ENCODE measurements at places on chromosomes 7 and 10.

DNA sequence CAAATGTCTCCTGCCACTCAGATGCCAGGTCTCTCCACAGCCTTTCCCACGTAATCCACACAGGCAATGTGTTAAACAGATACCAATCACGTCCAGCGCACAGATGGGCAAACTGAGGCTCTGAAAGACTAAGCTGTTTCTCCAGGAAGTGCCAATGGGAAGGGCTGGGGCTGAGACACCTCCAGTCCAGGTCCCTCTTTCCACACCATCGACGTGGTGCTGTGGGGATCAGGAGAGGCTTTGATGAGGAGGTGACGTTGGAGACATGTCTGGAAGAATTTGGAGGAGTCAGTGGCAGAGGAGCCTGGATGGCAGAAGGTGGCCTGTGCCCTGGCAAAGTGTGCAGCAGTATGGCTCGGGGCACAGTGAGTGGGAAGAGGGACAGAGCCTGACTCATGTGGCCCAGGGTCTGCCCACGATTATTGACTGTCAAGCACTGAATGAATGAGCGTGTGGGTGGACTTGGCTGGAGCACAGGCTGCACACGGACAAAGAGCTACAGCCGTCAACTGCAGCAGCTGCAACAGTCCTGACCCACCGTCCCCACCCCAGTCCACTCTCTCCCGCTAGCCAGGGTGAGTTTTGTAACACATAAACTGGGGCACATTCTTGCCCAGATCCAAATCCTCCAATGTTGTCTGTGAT is 40.8 kb upstream of the HSPA12A start:
- H3K27me3 ChIP-seq: no peaks in the 10 kb centered on the region
- no peak overlapping the region for H3K27ac ChIP-seq
- no peaks in the 10 kb centered on the region for H3K36me3 ChIP-seq
- no peak for DNase-seq
- peaks cover 8% of the 10 kb centered on the region for H3K4me1 ChIP-seq

DNA sequence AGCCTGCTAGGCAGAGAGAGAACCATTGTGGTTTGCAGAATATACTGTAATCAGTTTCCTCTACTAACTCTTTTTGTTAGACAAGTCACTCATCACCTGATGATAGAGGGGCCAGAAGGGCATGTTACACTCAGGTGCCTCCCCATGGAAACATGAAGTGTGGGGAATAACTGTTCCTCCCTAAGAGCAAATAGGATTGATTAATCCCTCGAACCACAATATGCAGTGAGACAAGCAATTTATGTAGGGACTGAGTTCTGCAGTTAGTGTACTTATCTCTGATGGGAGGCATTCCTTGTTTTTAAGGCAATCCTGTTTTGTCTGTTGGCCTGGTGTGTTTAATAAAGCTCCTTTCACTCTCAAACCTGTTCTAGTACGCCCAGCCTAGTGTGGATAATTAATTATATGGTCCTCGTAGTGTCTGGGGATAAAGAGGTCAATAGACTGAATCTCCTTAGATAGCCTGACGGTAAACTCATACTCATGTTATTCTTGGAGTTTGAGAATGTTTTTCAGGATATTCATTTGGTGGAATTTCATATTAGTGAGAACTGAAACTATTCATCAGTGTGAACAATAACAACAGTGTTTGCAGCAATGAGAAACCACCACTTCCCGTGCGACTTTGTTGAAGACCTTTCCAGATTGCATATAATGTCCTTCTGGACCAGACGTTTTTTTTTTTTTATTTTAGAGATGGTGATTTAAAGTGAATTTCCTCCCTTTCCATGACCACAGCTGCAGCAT is 344.8 kb upstream of the FZD8 start:
- no peaks in the 10 kb centered on the region for H3K36me3 ChIP-seq
- H3K4me1 ChIP-seq: no peaks in the 10 kb centered on the region
- no peak overlapping the region for H3K27ac ChIP-seq
- H3K27me3 ChIP-seq: no peaks in the 10 kb centered on the region
- H3K4me3 ChIP-seq: no peak overlapping the region
- no peak for DNase-seq

DNA sequence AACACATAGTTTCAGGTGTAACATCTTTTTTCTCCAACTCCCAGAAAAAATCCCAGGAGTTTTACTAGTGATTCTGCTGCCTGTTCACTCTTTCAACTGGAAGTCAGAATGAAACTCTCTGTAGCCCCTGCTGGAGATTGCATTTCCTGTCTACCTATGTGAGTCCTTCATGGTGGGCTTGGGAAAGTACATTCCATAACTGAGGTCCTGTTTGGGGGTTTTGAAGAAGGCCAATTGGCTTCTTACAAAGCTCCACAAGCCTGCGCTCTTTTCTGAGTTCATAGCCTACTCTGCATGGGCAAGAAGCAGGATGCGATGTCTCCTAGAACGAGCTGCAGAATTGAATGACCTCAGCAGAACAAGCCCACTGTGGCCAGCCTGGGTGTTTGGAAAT is 86.7 kb downstream of the LYZL2 start:
- no peak for DNase-seq
- H3K36me3 ChIP-seq: no peaks in the 10 kb centered on the region
- no peaks in the 10 kb centered on the region for H3K27me3 ChIP-seq
- no peak overlapping the region for H3K4me3 ChIP-seq
- no peak overlapping the region for H3K27ac ChIP-seq
- no peaks in the 10 kb centered on the region for H3K4me1 ChIP-seq

GRCh38 chr10:52077814-52078213 is 236.3 kb upstream of the DKK1 start:
- H3K27me3 ChIP-seq: no peaks in the 10 kb centered on the region
- H3K4me1 ChIP-seq: no peaks in the 10 kb centered on the region
- H3K4me3 ChIP-seq: no peak overlapping the region
- no peaks in the 10 kb centered on the region for H3K36me3 ChIP-seq
- no peak for DNase-seq

- H3K4me3 ChIP-seq: no peak overlapping the region
- peaks cover 19% of the 10 kb centered on the region for H3K4me1 ChIP-seq
- no peak for DNase-seq
- H3K27ac ChIP-seq: no peak overlapping the region
- no peaks in the 10 kb centered on the region for H3K27me3 ChIP-seq
Observed at GRCh38 chr10:92575961-92576360, 2.1 kb upstream of the IDE start.

DNA sequence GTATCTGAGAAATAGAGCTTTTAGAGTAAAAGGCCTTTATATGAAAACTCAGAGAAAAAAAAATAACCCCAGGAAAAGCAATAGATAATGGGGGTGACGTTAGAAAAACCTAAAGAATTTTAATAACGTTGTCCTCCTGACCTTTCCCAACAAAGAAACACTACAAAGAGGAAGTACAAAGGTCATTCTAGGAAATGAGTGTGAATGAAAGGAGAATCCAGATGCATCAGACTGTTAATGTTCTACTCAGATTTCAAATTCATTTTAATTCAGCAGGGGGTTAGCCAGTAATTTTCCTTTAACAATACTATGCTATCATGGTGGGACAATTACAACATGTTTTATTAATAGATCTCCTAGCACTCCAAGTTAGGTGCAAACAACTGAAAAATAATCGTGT is 73.8 kb upstream of the CDK1 start:
- no peak for DNase-seq
- peaks cover 8% of the 10 kb centered on the region for H3K4me1 ChIP-seq
- H3K27ac ChIP-seq: no peak overlapping the region
- H3K4me3 ChIP-seq: no peak overlapping the region

DNA sequence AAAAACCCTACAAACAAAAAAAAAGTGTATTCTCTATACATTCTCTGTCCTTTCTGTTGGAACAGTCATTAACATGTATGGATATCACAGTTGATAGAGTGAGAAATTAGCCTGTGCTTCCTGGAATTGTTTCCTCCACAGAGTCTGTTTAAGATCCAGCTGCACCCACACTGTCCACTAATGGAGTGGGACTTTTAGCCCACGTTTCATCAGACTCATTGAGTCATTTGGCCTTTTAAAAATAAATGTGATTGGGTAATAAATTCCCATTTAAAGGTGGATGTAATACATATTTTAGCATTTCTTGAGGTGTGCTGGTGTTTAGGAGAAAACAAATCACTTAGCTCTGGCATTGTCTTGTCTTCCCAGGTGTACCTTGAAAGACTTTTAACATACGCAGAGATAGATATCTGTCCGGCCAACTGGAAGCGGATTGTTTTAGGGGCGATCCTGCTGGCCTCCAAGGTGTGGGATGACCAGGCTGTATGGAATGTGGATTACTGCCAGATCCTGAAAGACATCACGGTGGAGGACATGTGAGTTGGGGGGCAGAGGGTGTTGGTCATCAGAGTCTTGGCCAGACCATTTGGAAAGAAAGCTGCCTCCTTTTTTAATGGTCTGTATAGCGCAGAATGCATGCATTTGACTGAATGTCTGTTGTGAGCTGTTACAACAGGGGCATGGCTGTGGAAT is 52.3 kb upstream of the GJD4 start:
- H3K4me3 ChIP-seq: no peak overlapping the region
- no peak for DNase-seq
- no peaks in the 10 kb centered on the region for H3K4me1 ChIP-seq
- no peak overlapping the region for H3K27ac ChIP-seq

DNA sequence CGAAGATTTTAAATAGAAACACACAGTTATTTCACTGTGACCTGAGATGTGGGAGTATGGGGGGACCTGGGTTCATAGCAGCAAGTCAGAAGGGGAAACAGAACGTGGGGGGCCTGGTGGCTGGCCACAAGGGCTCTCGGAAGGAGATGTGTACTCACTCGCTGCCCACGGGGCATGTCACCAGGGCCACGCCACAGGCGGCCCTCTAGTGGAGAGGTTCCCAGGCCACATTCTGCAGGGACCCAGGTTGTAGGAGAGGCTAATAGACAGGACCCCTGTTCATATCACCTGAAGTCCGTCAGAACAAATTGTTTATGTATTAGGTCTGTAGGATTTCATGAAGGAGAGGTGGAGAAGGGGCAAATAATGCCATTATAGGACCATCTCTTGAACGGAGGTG is 25.1 kb upstream of the SVOPL start:
- H3K4me1 ChIP-seq: no peaks in the 10 kb centered on the region
- no peak overlapping the region for H3K27ac ChIP-seq
- no peak for DNase-seq
- H3K4me3 ChIP-seq: no peak overlapping the region

GRCh38 chr10:46559231-46559671 is 2.8 kb upstream of the GPRIN2 start:
- H3K36me3 ChIP-seq: no peaks in the 10 kb centered on the region
- H3K27me3 ChIP-seq: peaks cover 46% of the 10 kb centered on the region
- peaks cover 6% of the 10 kb centered on the region for H3K4me1 ChIP-seq
- no peak overlapping the region for H3K4me3 ChIP-seq

DNA sequence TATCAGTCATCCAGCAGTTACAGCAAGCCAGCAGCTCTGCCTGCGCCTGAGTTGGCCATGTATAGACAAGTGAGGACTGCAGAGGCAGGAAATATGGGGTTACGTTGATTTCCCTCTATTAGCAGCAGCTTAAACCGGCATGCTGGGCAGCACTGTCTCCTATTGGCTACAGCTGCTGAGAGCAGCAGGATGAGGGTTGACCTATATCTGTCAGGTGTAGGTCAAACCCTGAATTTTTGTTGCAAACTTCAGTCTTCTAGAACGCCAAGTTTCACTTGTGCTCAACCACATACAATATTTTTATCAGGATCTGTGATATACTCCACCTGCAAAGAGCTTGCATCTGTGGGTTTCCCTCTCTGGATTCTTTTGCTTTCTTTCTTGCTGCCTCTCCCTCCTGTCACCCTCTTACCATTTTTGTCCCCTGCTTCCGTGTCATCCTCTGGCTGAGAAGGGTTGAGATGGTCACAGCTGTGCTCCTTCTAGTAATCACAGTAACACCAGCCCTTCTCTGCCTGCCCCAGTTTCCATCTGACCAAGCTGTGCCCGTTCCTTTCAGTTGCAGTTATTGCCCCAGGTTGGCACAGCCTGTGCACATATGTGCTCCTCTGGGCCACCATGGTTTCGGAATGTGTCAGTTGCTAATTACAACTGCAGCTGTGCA is 23.8 kb upstream of the GLCCI1 start:
- H3K27ac ChIP-seq: peak overlapping the region; percentile 30
- peak; percentile 14 for DNase-seq
- no peaks in the 10 kb centered on the region for H3K36me3 ChIP-seq
- peak overlapping the region; percentile 45 for H3K4me3 ChIP-seq
- H3K4me1 ChIP-seq: peaks cover 23% of the 10 kb centered on the region

DNA sequence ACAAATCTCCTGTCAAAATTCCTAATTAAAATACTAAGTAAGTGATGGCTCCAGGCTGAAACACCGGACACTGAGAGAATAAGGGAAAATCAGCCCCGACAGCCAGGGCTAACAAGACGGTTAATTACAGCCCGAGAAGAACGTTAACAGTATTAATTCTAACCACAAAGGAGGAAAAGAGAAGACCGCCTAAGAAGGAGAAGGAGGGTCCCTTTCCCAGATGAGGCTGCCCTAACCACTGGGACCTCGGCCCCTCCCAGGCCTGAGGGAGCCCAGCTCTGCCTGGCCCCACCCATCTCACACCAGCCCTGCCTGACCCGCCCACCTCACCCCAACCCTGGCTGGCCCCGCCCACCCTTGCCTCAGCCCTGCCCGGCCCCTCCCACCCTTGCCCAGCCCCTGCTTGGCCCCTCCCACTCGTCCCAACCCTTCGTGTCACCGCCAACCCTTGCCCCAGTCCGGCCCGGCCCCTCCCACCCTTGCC is 51.3 kb downstream of the PWWP2B start:
- H3K36me3 ChIP-seq: no peaks in the 10 kb centered on the region
- peak; percentile 84 for DNase-seq
- no peak overlapping the region for H3K4me3 ChIP-seq
- peak overlapping the region; percentile 97 for H3K27ac ChIP-seq

GRCh38 chr10:64071218-64071617 is 550.0 kb downstream of the REEP3 start:
- H3K27ac ChIP-seq: no peak overlapping the region
- no peaks in the 10 kb centered on the region for H3K36me3 ChIP-seq
- no peaks in the 10 kb centered on the region for H3K4me1 ChIP-seq
- no peak for DNase-seq
- no peak overlapping the region for H3K4me3 ChIP-seq

GRCh38 chr10:97371696-97372095 is 29.4 kb downstream of the RRP12 start:
- H3K27me3 ChIP-seq: no peaks in the 10 kb centered on the region
- H3K27ac ChIP-seq: no peak overlapping the region
- H3K36me3 ChIP-seq: peaks cover 64% of the 10 kb centered on the region

DNA sequence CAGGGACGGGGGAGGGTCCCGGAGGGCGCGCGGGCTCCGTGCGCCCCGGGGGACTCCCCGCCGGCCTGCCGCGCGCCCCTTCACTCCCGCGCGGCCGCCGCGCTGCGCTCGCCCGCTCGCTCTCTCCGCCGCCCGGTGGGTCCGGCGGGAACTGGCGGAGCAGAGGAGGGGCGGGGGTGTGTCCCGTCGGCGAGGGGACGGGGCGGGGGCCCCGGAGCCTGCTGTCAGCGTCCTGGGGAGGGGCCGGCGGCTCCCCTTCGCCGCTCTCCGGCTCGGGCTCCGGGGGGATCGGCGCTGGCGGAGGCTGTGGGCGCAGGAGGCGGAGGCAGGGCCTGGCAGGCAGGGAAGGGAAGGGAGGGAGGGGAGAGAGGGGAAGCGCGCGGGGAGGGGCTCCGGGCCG is at the start of gene SH3PXD2A:
SH3PXD2A (minus strand) TSS at position 153 of the 400 bp plus-strand sequence. CDS start 310 bp downstream, outside the sequence.
- peaks cover 21% of the 10 kb centered on the region for H3K27me3 ChIP-seq
- no peak for DNase-seq
- no peaks in the 10 kb centered on the region for H3K36me3 ChIP-seq
- H3K27ac ChIP-seq: no peak within 1 kb of the TSS
- peak within 1 kb of the TSS; percentile 61 for H3K4me3 ChIP-seq

GRCh38 chr10:15255961-15256360 is 87.5 kb upstream of the NMT2 start:
- H3K36me3 ChIP-seq: no peaks in the 10 kb centered on the region
- H3K27me3 ChIP-seq: no peaks in the 10 kb centered on the region
- peaks cover 22% of the 10 kb centered on the region for H3K4me1 ChIP-seq

GRCh38 chr10:28763471-28764170 is 86.3 kb downstream of the BAMBI start:
- no peaks in the 10 kb centered on the region for H3K36me3 ChIP-seq
- H3K27ac ChIP-seq: no peak overlapping the region
- no peaks in the 10 kb centered on the region for H3K27me3 ChIP-seq
- no peak for DNase-seq
